Esophagus muscularis mucosa (tissue), 4 donors: ENCODE measurements at places on chromosomes 3 and 15. TPM values are rescaled to one million over a fixed set of nuclear protein-coding genes. Genes with fewer than 3 reads are reported as not detected.
A peak's percentile ranks its signal among the peaks of the same experiment; 100 is the strongest.

DNA sequence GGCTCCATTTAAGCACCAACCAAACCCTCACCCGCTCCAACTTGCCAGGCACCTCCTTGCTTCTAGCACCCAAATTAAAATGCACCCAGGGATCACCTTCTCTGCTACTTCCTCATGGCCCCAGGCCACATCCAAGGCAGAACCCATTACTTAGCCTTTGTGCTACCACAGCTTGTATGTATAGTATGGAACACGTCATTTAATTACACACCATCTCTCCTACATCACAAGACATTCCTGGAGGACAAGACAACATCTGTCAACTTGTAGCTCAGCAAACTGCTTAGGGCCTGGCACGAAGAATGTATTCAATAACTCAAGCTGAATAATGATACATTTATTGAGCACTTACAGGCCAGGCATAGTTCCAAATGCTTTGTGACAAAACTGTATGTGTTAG, 23.3 kb downstream of the ZDHHC3 start:
- DNase-seq: no peak

- DNase-seq: no peak
Measured at GRCh38 chr3:160977773-160978172, 127.4 kb downstream of the B3GALNT1 start.

DNA sequence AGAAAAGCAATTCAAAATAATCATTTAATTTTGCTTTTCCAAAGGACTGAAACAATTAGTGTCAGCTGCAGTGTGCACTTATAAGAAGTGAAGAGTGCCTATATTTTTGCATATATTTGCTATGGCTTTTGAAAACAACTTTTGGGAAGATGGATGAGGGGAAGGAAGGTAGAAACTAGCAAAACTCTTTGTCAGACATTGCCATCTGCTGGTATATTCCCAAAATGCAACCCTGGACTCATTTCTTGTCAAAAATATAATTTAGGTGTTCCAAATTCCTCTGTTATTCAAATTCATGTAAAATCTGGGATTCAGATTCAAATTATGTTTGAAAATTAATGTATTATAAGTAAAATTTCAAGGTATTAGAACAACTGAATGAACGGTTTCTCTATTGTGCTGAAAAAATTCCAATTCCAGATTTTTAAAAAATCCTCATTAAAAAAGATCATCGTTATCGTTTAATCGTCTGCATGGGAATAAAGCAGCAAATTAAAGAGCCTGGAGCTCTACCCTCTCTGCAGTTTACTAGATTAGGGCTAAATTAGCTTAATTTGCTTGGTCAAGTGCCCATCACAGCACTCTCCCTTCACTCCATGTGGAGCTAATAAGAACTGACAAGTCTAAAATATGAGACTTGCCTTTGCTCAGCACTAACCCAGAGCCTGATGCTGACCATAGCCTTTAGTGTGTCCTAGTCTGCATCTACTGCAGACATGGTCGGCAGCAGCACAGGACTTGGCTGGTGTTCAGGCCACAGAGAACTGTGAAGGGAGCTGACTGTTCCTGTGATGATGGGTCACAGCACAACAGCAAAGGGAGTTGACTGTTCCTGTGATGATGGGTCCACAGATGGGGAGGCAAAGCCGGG, 67.9 kb upstream of the MITF start:
- no peak for DNase-seq

- no peak for DNase-seq
Measured at GRCh38 chr3:106140431-106140830, 271.6 kb upstream of the CBLB start.

Gene ARRDC4
- 133 TPM for total RNA-seq

DNA sequence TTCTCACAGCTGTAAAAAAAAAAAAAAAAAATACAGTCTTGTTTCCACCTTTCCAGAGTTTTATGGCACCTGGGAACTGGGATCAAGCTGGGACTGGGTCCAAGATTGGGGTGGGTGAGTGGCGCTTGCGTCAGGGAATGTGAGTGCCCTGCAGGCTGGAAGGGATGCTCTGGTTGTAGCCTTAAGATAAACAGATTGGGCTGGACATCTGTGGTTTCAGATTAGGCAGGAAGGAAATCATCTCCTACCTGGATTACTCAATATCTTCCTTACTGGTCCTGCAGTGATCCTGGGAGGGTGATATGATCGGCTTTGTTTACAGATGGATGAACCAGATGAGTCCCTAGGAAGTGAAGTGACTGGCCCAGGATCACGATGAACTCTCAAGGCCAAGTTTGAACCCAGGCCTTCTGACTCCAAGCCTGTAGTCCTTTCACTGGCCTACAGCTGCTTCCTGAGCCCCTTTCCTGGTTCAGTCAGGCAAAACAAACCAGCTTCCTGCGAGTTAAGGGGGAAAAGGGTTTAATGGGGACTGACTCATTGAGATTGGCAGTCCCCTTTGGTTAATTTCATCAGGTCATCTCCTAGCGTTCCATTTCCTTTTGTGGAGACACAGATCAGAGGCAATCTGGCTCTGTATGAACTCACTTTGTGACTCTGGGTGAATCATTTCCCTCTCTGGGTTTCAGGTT, 179.8 kb downstream of the THSD4 start:
- DNase-seq: no peak

DNA sequence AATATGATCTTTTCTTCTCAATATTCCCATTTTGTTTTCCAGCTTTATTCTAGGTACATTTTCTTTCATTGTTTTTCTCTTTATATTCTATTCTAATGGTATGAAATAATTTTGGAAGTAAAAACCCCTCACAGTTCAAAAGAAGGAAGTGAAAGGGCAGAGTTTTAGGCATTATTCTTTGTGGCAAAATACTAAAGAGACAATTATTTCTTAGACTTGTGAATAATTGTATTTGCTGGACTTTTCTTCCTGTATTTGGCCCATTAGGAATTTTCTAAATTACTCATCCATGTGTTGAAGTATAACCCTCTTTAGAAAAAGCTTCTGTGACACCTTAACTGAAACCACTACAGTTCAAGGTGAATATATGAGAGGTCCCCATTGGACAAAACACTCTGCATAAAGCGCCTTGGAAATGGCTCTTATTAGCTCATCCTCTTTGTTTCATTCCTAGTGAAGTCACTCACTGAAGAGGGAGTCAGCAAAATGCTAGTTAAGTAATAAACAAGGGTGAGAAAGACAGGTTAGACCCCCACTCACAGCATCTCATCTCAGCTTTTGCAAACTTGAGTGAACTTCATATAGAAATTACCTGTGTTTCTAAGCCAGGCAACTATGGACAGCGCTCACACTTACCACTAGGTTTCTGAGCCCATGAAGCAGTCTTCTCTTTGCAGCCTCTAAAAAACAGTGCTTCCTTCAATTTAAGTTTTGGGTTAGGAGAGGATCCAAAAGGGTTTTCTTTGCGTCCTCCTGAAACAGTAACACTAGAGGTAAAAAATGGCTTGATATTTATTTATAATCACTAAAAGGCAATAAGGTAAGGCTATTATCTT, 327.5 kb downstream of the ARPP21 start:
- no peak for DNase-seq

GRCh38 chr3:110344897-110345767, 726.5 kb upstream of the NECTIN3 start:
- DNase-seq: no peak

DNA sequence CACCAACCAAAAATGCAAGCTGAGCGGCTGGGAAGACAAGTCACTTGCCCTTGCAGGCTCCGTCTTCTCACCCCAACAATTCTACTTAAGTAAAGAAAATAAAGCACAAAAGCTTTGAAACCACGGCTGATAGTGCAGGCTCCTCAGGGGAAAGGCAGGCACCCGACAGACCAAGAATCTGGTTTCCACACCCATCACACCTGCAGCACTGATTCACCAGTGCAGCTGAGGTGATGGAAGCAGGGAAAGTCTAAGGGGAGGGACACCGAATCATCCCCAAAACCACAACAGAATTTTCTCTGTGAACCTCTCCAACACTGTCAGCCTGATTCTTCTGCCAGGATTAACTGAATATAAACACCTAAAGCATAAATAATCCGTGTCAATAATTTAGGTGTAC, 62.0 kb upstream of the NSMCE3 start:
- peak; percentile 64 for DNase-seq

DNA sequence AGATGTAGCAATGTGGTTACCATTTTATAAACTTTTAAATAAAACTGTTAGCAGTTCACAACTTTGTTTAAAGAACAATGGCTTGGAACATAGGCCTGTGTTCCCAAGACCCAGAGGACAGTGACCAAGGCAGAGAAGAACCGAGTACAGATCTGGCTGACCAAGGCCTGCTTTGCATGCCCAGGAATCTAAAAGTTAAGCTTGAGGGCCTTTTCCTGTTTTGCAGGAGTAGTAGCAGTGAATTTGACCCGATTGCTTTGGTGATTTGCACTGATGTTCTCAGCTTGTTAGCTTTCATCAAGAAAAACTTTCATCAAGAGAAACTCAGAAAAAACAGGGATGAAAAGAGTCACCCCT, 9.9 kb downstream of the FILIP1L start:
- no peak for DNase-seq

- no peak for DNase-seq
Measured at GRCh38 chr3:108053067-108053466, 37.8 kb downstream of the CD47 start.

DNA sequence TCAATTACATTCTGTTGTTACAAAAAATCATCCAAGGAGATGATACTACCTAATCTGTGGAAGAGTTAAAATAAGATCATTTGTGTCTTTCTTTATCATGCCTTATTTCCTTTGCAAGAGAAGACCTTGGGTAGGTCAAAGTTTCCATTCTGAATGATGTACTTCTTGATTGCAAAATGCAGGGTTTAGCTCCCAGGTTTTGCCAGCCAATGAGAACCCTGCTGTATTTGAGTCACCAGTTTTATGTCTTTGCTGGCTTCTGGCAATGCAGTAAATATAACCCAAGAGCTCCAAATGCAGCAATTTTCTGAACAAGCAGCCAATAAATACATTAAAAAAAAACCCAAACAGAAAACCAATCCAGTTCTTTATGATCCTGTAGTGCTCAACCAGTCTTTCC, 204.9 kb downstream of the CADPS start:
- no peak for DNase-seq

DNA sequence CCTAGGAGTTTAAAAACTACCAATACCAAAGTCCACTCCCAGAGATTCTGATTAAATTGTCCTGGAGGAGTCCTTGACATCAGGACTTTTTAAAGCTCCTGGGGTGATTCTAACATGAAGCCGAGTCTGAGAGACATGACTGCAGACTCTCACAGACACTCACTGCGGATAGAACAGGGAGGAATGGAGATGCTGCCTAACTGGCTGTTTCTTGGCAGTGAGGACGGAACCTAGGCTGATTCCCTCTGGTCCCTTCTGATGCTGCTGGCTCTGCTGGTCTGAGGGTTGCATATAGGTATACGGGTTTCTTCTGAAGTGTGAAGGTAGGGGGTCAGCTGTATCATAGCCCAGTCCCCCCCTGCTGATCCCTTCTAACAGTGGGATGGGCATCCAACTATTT, 1.3 kb upstream of the HRG start:
- DNase-seq: no peak

GRCh38 chr3:134406331-134407238, 32.3 kb upstream of the AMOTL2 start:
- no peak for DNase-seq

DNA sequence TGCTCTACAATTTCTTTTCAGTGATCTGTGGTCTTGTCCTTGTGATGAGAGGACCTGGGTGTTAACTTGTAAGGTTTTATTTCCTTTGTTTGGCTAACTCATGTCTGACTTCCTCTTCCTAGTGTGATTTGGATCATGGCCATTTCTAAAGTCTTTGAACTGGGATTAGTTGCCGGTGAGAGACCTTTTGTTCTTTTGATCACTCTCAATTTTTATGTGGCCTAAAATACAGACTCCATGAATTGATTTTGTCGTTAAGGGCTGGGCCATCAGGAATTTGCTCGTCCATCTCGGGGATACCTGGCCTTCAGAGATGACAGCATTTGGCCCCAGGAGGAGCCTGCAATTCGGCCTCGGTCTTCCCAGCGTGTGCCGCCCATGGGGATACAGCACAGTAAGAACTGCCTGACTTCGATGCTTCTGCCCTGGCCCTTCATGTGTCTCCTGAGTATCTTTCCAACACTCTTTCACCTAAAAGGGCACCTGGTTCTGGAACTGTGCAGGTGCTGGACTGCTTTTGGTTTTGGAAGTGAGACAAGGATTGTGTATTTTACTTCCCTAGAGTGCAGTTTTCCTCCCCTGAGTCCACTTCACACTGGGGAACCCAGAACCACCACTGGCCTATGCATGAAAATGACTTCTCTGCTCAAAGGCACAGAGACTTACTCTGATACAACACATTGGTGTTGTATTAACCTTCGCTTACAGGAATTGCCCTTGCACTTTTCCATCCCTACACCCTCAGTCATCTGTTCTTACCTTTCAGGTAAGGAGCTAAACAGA, 13.1 kb upstream of the LRRC2 start:
- DNase-seq: no peak

- DNase-seq: no peak
Measured at GRCh38 chr15:71082803-71083202, 32.5 kb upstream of the THSD4 start.

Gene TNFAIP8L3
- total RNA-seq: 26.4 TPM

Gene POPDC2
- 73.1 TPM for total RNA-seq

GRCh38 chr3:10772271-10773161, 43.5 kb upstream of the SLC6A11 start:
- DNase-seq: peak; percentile 80

- no peak for DNase-seq
Measured at GRCh38 chr15:68699881-68700454, 120.7 kb downstream of the ANP32A start.

GRCh38 chr3:172562871-172563865, 39.9 kb upstream of the TNFSF10 start:
- DNase-seq: no peak

GRCh38 chr3:100042166-100042981, 71.9 kb downstream of the FILIP1L start:
- DNase-seq: no peak

- no peak for DNase-seq
Measured at GRCh38 chr3:38227989-38228388, 37.6 kb upstream of the SLC22A13 start.

GRCh38 chr3:11603628-11604027, 40.1 kb downstream of the VGLL4 start:
- DNase-seq: peak; percentile 95

Gene FBXW12
- 0.65 TPM for total RNA-seq

DNA sequence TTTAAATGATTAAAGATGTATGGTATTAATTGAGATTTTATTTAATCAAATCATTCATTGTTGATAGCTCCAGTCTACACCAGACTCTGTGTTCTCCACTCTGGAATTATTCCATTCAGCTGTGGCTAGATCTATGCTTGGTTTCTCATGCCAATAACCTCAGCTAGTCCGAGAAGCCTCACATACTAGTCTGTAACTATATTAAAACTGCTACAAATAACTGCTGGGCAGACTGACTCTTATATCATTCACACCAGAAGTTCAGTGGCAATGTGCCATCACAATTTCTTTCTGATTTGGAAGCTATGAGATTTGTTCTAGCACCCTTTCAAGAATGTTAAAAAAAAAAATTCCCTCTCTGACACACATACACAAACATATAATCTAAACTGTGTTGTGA, 947.3 kb downstream of the ROBO1 start:
- no peak for DNase-seq
